Glutamatergic neuron (in vitro differentiated cells): ENCODE measurements at places on chromosomes 1 and 21. TPM values are rescaled to one million over a fixed set of nuclear protein-coding genes. Genes with fewer than 3 reads are reported as not detected.

GRCh38 chr1:176820391-176821031, 344.0 kb downstream of the ASTN1 start:
- DNase-seq = no peak

DNA sequence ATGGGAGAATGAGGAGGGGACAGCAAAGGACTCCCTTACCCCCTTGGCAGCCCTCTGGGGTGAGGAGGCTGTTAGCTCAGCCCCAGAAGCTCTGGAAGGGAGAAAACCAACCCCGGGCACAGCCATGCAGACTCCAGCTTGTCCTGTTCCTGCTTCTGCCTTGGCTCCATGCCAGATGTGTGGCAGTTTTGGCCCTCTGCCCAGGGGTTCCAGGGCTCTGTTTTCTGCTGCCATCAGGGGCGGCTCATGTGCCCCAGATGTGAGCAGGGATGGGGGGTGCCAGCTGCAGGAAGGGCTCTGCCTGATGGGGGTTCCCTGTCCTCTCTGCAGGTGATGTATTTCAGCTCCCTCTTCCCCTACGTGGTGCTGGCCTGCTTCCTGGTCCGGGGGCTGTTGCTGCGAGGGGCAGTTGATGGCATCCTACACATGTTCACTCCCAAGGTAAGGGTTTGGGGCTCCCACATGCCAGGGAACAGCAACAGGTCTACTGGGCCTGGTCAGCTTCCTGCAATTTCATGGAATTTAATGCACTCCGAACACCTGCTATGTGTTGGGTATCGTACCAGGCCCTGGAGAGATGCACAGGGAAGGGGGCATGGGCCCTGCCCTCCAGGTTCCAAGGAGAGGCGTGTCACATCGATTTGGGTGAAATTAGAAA, 26.1 kb downstream of the SLC6A17 start:
- no peak for DNase-seq

- no peak for DNase-seq
Observed at GRCh38 chr1:225449774-225450173, 21.9 kb upstream of the LBR start.

Gene C1orf216
- 21.6 TPM for total RNA-seq

- no peak for DNase-seq
Observed at GRCh38 chr1:30691480-30691879, 31.9 kb downstream of the MATN1 start.

DNA sequence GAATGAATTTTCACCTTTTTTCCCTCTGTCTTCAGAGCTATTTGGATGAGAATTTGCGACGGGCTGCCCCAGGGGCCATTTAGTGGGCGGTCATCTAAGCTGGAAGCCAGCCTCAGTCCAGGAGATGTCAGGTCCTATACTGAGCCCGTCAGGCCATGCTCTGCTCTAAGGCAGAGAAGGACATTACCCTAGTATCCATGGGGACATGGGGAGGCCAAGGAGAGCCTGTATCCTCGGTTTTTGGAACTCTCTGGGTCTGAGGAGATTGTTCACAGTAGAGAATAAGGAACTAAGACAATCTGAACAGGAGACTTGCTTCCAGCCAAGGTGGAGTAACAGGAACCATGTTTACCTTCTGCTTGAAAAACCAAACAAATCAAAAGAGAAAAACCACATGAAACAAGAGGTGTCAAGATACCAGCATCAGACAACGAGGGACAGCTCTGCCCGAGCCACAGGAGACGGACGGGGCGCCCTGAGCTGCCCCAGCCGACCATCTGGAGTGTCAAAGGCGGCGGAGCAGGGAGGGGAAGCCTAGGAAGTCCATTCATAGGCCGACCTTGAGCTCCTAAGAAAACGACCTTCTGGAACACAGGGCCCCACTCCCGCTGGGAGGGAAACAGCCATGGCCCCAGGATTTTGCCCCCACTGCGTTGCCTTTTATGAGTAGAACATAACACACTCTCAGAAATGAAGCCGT, 20.0 kb upstream of the ADARB1 start:
- no peak for DNase-seq

Gene RIMS3
- 126 TPM for total RNA-seq

Gene SPRR4
- not detected for total RNA-seq

- no peak for DNase-seq
Observed at GRCh38 chr1:52364235-52364839, 1.7 kb downstream of the CC2D1B start.

GRCh38 chr1:232596666-232597303, 33.1 kb downstream of the SIPA1L2 start:
- no peak for DNase-seq

Gene KMO
- total RNA-seq = not detected

GRCh38 chr1:12163210-12163609, 3.6 kb upstream of the TNFRSF1B start:
- no peak for DNase-seq

Gene ADAR
- total RNA-seq = 166 TPM

Gene WNT2B
- 4.0 TPM for total RNA-seq

- no peak for DNase-seq
Observed at GRCh38 chr1:162697140-162697895, 65.1 kb downstream of the DDR2 start.

Gene KCND3
- total RNA-seq = 3.7 TPM

- DNase-seq = no peak
Observed at GRCh38 chr21:38925923-38926322, 120.2 kb downstream of the ETS2 start.

Gene PCNT
- 117 TPM for total RNA-seq

Gene DMRTA2
- total RNA-seq = 0.42 TPM

GRCh38 chr1:184555665-184556641, 169.1 kb downstream of the C1orf21 start:
- peak; percentile 58 for DNase-seq

DNA sequence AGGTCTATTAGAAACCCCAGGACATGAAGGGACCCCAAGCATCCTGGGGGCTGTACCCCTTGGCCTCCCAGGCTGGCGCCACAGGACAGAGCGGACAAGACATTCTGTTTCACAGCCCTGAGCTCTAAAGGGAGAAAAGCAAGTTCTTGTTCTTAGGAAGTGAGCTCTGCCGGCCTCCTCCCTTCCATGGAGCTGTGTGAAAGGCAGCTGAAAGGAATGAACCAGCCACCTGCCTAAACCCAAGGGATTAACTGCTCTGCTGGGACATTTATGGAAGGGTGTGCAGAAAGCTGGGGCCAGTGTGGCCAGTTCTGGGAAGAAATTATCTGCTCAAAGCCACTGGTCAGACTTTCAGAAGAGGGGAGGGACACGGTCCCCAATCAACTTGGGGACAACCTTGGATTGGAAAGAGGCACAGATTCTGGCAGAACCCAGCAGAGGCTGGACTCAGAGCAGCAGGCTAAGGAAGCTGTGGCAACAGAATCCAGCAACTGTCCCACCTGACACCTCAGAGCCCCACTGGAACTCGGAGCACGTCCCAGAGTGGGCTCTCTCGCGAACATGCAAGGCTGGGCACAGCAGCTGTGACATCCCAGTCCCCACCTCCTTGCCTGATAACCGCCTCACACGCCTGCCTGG, 2.1 kb downstream of the KLHL21 start:
- no peak for DNase-seq

DNA sequence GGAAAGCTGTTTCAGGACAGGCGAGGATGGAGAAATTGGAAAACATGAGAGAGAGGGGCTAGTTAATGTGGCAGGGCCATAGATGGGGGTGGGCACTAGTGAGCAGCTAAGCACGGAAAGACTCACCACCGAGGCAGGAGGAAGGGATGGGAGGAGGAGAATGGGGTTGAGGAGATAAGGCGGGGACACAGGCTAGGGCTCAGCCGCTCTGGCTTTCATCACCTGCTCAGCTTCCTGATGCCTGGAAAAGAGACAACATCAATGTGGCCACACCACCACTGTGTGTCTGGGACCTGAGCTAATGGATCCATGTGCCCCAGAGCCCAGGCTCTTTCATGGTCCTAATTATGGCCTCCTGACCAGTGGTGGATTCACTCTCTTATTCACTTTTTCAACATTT, 27.6 kb downstream of the PMVK start:
- no peak for DNase-seq

DNA sequence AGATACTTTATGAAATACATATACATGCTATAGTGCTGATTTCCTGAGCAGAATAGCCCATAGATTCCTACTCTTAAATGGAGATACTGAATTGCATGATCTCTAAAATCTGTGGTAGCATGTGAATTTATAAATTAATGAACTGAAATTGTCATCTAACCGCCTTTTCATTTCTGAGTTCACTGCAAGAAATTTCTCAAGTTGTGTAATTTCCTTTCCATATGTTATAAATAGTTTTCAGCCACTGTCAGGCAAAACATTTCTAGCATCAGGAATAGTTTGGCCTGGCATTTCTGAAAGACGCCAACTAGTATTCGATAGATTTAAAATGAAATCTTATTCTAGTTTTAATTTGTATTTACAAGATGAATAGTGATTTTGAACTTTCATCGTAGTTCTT, 310.1 kb downstream of the USH2A start:
- no peak for DNase-seq

GRCh38 chr1:225343618-225344017, 84.2 kb downstream of the LBR start:
- no peak for DNase-seq

GRCh38 chr21:18614303-18614702, 210.7 kb upstream of the TMPRSS15 start:
- DNase-seq = no peak

GRCh38 chr1:160221089-160221488, 15.9 kb downstream of the PEA15 start:
- DNase-seq = no peak

DNA sequence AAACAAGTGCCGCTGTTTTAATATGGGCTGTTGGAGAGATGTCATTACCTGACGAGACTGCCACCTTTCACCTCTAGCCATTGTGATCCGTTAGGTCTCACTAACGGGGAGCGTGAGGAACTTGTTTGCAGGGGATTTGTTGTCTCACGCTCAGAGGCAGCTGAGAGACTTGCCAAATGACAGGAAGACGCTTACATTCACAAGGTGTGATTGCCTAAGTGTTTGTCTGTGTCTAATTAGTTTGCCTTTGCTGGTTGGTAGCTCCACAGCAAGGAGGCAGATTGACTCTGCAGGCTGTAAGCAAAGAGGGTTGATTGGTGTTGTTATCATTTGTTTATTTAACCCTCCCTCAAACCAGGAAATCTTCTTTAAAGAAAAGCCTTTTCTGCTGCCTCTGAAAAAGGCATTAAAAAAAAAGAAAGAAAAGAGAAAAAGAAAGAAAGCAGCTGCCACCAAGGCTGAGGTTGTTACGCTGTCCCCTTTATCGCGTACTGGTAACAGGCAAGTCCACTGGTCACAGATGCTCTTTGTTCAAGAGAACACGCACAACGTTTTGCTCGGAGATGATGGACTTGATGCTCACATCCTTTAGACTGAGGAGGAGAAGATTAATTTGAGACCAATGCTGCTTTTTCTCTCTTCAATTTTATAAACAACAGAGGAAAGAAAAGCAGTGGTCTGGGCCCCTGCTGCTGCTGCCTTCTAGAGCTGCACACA, 203.9 kb downstream of the ZNF326 start:
- no peak for DNase-seq

DNA sequence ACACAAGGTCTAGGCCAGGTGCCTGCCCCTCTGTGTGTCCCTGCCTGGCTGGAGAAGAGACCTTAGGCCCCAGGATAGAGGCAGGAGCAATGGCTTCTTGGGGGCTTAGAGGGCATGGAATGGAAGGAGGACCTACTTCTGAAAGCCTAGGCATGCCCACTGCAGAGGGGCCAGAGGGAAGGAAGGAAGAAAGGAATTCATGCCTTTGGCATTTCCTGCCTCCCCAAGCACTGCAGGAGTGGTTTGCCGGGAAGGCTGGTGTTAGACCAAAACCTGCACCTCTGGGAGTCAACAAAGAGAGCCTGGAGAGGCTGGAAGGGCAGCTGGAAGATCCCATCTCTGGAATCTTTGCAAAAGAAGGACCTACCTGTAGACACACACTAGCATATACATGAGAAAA, 50.7 kb upstream of the KCNE2 start:
- no peak for DNase-seq

DNA sequence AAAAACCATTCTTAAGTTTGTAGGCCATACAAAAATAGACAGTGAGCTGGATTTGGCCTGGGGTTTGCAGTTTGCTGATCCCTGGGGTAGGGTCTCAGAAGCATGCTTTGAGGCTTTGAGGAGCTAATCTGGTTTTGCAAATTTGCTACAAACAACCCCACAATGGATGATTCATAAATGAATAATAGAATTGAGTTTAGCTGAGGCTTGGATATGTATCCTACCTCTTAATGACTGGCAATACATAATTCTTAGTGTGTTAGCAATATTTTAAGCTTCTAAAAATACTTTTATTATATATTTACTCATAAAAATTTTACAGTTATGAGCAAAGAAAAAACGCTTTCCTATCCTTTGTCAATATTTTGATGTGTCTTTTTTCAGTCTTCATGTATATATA, 50.6 kb downstream of the ROR1 start:
- DNase-seq = no peak

- no peak for DNase-seq
Observed at GRCh38 chr1:113809670-113810602, 2.3 kb downstream of the RSBN1 start.

Gene HAPLN2
- total RNA-seq = 0.71 TPM

DNA sequence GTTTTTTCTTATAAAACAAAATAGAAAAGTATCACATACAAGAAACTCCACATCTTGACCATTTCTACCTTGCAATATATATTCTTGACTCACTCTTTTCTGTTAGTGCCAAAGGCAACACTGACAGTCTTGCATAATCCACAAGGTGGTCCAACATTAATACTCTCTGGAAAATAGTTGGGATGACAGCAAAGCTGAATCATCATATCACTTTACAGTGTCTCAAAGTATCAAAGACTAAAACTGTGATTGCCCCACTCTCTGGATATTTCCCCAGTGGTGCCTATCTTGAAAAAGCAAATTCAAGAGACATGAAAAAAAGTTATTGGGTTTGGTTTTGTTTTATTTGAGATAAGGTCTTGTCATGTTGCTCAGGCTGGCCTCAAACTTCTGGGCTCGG, 14.6 kb upstream of the TGFBR3 start:
- DNase-seq = no peak

DNA sequence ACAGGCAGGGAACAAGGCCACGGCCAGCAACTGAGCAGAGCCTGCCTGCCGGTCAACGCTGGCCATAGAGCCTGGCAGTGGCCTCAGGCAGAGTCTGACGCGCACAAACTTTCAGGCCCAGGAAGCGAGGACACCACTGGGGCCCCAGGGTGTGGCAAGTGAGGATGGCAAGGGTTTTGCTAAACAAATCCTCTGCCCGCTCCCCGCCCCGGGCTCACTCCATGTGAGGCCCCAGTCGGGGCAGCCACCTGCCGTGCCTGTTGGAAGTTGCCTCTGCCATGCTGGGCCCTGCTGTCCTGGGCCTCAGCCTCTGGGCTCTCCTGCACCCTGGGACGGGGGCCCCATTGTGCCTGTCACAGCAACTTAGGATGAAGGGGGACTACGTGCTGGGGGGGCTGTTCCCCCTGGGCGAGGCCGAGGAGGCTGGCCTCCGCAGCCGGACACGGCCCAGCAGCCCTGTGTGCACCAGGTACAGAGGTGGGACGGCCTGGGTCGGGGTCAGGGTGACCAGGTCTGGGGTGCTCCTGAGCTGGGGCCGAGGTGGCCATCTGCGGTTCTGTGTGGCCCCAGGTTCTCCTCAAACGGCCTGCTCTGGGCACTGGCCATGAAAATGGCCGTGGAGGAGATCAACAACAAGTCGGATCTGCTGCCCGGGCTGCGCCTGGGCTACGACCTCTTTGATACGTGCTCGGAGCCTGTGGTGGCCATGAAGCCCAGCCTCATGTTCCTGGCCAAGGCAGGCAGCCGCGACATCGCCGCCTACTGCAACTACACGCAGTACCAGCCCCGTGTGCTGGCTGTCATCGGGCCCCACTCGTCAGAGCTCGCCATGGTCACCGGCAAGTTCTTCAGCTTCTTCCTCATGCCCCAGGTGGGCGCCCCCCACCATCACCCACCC, at the start of gene TAS1R3:
Gene TAS1R3, plus strand, starts transcription at position 213 of the 898 bp plus-strand sequence. Its CDS starts 66 bp downstream, at position 279.
- DNase-seq = no peak
